ENCODE measurements at places on chromosomes 16 and 17.

GRCh38 chr16:57807968-57808528 lies 5.8 kb upstream of the KIFC3 start:
- DNase-seq = no peak

- DNase-seq = no peak
Observed at GRCh38 chr17:7558544-7559319, at the start of gene TNFSF13. TSS of gene TNFSF13 (plus strand) at chr17:7558750. CDS start at chr17:7559040, 290 bp downstream.

- DNase-seq = no peak
Observed at GRCh38 chr17:17890773-17891759, 54.3 kb upstream of the SREBF1 start.

GRCh38 chr16:85199069-85199725 lies 86.9 kb upstream of the CIBAR2 start:
- DNase-seq = no peak

DNA sequence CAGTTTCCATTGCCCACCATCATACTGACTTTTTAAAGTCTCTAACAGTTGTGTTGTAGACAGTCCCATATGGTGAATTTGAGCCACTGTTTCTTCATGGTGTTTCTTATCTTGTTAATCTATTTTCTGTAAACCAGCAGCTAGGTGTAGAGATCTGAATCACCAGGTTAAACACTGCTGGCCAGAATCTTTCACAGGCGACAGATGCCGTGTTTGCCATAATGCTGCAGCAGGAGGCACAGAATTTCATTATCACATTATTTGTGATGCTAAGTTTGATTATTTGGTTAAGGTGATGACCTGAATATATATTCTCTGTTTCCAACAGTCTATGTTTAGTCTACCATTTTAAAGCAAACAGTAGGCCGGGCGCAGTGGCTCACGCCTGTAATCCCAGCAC lies 11.5 kb upstream of the CNGB1 start:
- no peak for DNase-seq

- DNase-seq = no peak
Observed at GRCh38 chr16:67902831-67903230, 9.8 kb downstream of the PSKH1 start.

- DNase-seq = no peak
Observed at GRCh38 chr16:3954411-3954921, 74.0 kb upstream of the CREBBP start.

GRCh38 chr17:37488607-37489196 lies 989 bp upstream of the DUSP14 start:
- peak; percentile 37 for DNase-seq

- no peak for DNase-seq
Observed at GRCh38 chr17:78523934-78524655, 53.1 kb downstream of the DNAH17 start.

DNA sequence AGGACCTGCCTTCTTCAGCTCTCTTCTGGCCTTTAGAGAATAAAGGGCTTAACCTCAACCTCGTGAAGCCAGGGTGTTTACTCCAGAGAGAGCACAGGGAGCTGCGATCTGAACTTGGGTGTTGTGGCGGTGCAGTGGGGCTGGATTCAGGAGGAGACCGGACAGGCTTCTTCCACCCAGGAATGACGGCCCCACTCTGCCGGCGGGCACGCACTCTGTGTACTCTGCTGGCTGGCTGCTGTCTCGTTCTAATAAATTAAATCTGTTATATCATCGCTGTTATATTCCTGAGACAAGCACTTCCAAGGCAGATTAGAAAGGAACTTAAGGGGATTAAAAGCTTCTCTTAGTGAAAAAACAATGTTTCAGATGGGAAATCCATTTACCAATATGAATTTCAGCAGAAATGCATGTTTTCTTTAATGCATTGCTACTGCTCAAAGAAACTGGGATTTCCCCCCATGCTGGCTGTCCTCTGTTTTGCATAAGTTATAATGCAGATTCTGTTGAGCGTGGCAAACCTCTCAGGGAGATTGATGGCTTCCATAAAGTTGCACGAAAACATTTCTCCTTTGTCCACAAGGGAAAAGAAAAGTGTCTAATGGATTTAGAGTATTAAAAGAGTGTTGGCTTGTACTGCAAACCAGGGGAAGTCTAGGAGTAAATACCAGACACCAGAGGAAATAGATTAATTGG lies 168.6 kb upstream of the IRX3 start:
- no peak for DNase-seq

GRCh38 chr17:44970136-44970741 lies 2.1 kb upstream of the C1QL1 start:
- no peak for DNase-seq
